DMS79 (cell line): ENCODE measurements at places on chromosomes 5 and 9.

DNA sequence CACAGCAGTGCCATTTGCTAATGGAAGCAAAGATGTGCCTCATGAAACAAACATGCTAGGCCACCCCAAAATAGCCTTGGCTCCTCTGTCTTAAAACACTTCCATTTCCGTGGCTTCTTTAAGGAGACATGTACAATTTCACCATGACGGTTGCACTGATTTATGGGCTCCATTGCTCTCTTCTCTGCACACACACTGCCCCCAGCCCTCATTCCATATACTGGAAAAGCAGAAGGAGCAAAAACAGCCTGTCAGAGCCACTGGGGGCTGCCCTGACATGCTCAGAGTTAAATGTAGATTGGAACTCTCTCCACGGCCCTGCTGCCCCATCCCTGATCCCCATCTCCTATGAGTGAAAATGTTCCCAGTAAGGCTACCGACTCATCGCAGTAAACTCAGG lies 114.8 kb downstream of the ROR2 start:
- no peak for DNase-seq

- peak; percentile 24 for DNase-seq
Observed at GRCh38 chr9:128470560-128470959, 14.8 kb downstream of the ODF2 start.

- DNase-seq = no peak
Observed at GRCh38 chr5:7426284-7426683, 30.3 kb downstream of the ADCY2 start.

DNA sequence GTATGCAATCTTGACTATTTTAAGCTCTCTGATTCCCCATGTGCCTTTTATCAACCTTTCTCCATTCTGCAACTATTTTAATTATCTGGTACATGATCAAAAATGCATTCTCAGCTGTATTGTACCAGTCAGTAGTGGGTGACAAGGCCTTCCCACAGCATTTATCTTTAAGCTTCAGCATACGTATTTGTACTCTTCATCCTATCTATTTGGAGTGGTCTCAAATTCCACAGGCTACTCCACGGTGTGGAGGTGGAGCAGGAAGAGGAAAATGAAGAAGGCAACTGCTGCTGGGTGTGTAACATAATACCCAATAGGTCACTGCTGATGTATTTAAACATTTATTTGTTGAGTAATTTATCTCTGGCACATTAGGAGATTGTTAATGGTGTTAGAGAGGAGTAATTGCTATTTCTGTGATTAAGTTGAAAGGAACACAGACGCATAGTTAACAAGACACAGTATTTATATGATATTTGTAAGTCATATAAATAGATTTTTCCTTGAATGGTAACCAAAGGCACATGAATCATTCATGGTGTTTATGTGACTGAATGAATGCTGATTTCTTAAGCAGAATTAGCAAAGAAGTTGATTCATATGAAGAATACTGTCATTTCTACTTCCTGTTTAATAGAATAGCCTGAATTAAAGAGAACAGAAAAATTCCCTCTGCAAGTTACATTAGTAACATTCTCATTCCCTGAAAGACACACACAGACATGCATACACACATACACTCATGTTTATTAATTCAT lies 153.8 kb upstream of the NR3C1 start:
- peak; percentile 6 for DNase-seq

GRCh38 chr5:34991486-34992238 lies 56.1 kb downstream of the AGXT2 start:
- DNase-seq = no peak

DNA sequence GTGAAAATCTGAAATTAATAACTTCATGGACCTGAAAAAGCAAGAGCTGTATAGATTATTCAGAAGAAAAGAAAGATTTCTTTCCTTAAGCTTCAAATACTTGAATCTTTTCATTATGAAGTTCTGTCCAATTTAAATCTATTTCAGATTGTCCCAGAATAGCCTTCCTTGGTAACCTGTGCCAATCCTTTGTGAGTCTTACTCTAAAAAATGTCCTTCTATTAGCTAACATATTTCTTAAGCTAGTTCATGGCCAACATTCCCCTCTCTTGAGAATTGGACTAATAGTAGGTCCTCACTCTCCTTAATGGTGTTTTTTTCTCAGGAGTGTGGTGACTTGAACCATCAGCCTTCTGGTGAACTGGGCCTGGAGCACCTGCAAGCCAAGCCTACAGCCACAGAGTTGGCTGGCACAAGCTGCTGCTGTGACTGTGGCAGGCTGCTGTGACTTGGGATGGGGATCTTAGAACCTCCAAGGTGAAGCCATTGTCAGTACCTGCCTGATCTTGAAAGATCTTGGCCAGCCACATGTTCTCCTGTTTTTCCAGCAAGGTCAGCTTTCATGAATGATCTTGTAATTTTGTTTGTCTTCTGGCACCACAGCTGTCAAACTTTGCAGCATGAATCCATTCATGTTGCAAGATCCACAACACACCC lies 262.6 kb upstream of the MAP3K1 start:
- no peak for DNase-seq

DNA sequence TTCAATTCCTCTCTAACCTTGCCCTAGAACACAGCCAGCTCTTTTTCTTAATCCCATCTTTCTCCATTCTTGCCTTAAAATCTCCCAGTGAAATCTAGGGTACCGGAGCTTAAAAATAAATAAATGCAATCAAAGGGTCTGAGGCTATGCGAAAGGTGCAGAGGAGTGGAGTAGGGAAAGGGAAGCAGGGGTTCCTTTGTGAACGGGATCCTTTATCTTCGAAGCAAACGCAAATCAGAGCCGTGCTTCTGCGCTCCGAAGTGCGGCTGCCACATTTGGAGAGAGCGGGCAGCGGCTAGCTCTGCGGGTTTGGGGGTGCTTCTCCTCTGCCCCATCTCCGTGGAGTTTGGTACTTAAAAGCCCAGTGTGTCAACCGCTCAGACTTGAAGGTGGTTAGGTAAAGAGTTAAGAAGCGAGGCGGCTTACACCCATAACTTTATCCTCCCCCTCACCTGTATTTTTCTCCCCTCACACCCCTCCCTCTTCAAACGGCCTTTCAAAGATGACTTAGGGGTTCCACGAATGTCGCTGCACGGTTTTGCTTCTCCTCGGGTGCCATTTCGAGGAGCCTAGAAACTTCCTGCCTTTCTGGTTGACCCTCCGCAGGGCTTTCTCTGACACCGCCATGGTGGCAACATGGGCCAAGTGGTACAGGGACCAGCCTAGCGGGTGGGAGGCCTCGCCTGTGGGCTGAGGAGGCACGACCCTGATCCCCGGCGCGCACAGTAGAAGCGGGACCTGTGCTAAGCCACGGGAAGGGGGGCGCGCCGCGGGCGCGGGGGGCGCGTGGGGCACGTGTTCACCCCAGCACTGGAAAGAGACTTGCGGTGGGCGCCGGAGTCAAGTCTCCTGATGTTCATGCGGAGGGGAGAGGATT lies 31.7 kb upstream of the NFIB start:
- DNase-seq = no peak

- no peak for DNase-seq
Observed at GRCh38 chr9:136725612-136726011, 13.2 kb downstream of the DIPK1B start.

- no peak for DNase-seq
Observed at GRCh38 chr5:147439254-147439653, 70.6 kb downstream of the DPYSL3 start.

DNA sequence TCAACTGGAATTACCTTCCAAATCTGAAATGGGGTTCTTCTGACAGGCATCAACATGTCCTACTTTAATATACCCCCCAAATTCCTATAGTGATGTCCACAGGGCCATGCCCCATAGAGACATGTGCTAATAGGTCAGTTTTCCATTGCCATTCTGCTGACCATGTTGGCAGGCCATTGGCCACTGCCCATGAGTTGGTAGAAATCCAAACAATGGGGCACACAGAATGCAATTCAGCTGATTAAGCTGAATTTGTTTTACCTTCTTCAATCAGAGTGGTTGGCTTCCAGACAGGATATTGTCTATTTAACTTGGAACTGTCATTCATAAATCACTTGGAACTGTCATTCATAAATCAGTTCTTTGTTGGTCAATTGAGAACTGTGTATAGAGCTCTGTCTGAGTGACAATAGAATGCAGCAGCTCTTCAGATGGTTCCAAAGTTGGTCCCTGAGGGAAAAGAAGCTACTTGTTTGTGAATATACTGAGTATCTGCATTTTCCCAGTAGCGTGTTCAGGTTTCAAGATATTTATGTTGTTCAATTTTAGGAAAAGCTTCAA lies 336.9 kb downstream of the DRD1 start:
- no peak for DNase-seq

DNA sequence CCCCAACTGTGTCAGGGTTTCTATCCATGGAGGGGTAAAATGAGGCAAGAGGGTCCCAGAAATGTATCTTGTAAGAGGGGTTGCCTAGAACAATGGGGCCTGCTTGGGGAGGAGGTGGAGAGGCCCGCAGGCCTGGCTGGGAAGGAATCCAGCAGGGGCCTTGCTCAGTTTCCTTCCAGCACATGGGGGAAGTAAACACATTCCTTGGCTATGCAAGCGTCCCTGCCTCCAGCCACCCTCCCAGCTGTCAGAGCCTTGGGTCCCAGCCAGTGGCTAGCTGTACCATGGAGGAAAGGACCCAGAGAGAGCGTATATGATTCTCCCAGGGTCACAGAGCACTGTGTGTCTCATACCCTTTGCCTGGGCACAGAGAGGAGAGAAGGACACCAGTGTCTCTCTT lies 71.1 kb upstream of the IL17B start:
- DNase-seq = no peak

DNA sequence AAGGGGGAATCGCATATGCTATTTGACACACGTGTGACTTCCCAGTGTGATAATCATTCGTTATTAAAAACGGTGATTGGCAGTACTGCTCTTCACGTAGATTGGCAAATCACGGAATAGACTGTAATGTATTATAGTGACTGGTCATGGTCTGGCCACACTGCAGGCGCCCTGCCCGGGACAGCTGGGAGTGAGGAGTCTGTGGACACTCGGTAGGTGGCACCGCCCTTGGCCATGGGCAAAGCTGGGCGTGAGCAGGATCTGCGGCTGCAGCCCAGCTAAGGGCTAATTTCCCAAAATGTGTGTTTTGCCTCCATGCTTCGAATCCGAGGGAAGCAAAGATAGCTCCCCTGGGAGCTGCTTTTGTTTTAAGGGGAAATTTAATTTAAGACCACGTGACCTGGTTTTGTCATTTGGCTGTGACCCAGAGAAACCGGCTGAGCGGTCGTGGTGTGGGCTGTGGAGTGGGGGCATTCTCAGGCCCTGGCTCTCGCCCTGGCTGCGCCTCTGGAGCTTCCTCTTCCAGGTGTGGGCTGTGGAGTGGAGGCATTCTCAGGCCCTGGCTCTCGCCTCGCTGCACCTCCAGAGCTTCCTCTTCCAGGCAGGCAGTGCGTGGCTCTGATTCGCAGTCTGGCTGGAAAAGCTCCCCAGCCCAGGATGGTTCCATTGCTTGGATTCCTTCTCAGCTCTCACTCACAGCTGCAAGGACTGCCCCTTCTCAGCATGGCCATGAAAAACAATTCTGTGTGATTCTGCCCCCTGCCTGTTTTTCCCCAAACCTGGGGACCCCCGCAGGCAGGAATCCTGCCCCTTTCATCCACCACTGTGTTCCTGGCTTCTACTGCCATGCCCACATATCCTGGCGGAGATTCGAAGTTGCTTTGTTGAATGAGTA lies 131.1 kb downstream of the OLFM1 start:
- DNase-seq = no peak

GRCh38 chr5:147045290-147045689 lies 166.7 kb upstream of the PPP2R2B start:
- DNase-seq = no peak

- DNase-seq = no peak
Observed at GRCh38 chr9:135849181-135849580, 58.2 kb downstream of the CAMSAP1 start.

DNA sequence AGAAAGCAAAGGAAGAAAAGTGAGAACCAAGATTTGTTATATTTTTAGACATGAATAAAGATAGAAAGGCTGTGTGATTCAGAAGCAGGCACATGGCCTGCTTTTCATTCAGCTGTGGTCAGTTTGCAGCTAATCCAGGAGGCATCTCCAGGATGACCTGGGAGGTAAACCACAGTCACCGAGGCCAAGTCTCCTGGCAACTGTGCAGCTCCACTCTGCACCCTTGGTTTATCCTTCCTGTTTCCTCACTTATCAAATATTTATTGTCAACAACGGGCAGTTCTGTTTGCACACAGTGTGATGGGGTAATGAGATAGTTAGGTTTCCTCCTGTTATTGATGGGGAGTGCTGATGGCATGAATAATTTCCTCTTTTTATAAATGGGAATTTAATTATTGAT lies 243.0 kb downstream of the PSAT1 start:
- DNase-seq = no peak

DNA sequence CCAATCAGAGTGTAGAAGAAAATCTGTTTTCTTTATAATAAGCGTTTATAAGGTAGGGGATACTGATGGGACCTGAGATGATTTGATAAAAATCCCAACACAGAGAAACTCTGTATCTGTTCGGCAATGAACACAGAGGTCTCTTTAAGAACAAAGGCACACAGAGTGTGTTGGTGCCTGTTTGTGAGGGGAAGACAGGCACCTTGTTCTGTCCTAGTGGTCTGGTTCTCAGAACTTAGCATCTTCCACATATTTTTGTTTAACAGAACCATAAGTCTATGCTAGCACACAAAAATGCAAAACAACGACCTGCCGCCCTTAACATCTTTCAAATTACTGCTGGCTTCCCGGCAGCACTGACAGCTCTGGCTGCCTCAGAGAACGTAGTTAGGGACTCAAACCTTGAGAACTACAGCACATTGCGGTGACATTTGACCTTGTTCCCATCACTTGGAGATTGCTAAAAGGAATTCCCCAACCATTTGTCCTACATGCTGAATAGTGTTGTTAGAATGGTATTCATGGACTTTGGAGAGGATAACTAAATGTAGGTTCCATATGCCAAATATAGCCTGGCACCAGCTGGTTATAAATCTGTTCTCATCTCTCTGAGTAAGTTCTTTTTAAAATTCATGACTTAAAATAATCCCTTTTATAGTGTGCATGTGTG lies 871.7 kb upstream of the TYRP1 start:
- DNase-seq = no peak

GRCh38 chr5:52466113-52466512 lies 321.6 kb upstream of the ITGA1 start:
- peak; percentile 76 for DNase-seq

- no peak for DNase-seq
Observed at GRCh38 chr9:94270009-94270408, 10.9 kb downstream of the ZNF169 start.

GRCh38 chr5:142492781-142493281 lies 168.0 kb upstream of the SPRY4 start:
- DNase-seq = no peak

DNA sequence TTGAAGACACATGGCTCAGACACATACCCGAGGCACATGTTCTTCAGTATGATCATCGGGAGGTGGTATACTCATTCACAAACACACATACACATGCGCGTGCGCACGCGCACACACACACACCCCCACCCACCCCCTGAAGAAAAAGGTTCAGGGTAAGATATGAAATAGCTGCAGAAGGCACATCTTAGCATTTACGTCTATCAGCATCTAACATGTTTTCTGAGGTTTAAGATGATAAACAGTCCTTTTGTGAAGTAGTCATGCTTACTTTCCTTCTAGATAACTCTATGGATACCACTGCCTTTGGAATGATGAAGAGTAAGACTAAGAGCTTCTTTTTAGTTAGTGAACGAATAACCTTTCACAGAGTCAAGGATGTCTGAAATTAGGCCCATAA lies 105.1 kb upstream of the GNA14 start:
- no peak for DNase-seq
